Forelimb muscle (tissue), 1 donor: ENCODE measurements at places on chromosomes 12 and 14. TPM values are rescaled to one million over a fixed set of nuclear protein-coding genes. Genes with fewer than 3 reads are reported as not detected.

- DNase-seq = no peak
Measured at GRCh38 chr14:96202441-96203094, 2.1 kb upstream of the BDKRB2 start.

GRCh38 chr12:110627500-110628195 lies 13.7 kb downstream of the TCTN1 start:
- no peak for DNase-seq

GRCh38 chr14:100425429-100425827 lies 102.3 kb downstream of the SLC25A47 start:
- DNase-seq = no peak

DNA sequence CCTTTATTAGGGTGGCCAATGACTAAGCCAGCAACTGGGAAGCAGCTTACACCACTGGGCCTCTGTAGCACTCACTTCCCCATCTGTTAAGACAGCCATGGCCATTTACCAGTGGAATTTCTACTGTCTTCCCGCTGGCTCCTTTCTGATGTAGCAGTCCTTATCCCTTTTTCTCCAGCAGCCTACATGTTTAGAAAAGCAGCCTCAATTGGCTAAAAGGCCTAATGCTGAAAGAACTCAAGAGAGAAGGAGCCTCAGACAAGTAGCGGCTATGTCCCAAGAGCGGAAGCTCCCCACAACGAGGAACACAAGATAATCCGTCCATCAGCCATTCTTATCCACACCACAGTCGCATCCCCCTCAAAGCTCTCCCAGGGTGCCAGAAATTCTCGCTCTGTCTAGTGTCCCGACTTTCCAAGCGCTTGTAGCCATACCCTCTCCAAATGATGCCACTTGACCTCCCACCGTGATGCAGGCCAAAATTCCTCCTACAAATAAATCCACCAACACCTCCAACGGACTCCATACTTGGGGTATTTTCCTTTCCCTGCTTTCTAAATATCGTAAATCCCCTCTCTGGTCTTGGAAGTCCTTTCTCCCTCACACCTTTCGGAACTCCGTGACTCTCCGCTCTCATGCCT lies 624 bp downstream of the M6PR start:
- DNase-seq = no peak

GRCh38 chr14:103729496-103730448 lies 14.2 kb downstream of the ZFYVE21 start:
- DNase-seq = no peak

DNA sequence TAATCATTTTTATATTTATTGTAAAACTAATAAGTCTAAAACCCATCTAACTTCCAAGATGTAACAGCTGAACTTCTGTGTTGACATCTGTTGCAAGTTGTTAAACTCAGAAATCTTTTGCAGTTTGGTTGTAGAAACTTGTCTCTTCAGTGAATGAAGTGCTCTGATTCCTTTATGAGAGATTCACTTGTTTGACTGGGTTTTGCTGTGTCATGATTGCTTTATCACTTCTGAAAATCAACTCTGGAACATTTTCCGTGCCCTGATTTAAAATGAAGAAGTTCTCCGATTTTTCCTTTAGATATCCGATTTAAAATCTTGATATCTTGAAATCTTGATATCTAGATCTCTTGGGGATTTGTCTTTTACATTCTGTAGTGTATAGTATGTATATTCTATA lies 65.1 kb downstream of the DIP2B start:
- DNase-seq = no peak

Gene SLC39A5
- polyA plus RNA-seq = 0.56 TPM
